ENCODE measurements at places on chromosomes 5 and 9.
A peak's percentile ranks its signal among the peaks of the same experiment; 100 is the strongest.

GRCh38 chr9:78112406-78112805 is 80.8 kb upstream of the GNAQ start:
- DNase-seq, result no peak

- no peak for DNase-seq
Observed at GRCh38 chr5:139385061-139386049, 2.3 kb upstream of the SLC23A1 start.

GRCh38 chr5:116090302-116090701 is 5.5 kb downstream of the COMMD10 start:
- no peak for DNase-seq

GRCh38 chr5:34501016-34501415 is 155.1 kb upstream of the RAI14 start:
- no peak for DNase-seq

DNA sequence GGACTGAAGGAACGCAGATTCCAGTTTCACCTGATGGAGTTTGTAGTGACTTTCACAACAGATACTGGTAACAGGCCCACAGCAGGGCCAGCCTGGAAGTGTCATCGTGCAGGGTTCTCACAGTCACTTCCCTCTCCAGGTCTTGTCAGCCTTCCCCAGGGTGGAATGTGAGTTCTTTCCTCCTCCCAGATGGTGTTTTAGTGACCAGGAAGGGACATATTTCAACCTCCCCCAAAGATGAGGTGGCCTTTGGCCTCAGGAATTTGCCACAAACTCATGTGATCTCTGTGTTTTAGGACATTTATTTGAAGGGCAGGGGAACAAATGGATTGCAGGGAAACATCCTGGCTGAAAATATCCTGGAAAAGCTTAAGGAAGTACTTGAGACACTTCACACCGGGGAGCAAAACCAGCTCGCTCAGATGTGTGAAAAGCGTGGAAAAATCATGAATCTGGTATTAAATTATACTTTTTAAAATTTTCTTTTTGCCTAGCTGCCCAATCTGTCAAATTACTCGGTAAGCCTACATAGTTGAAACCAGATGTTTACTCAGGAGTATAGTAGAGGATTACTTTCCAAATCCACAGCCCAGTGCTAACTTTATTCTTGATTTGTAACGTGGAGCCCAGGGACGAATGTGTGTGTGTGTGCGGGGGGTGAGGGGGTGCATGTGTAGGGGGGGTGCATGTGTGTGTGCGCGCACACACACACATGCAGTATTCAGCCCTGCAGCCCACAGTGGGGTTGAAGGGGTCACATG is 66.8 kb downstream of the PTPDC1 start:
- DNase-seq, result no peak

- peak; percentile 97 for DNase-seq
Observed at GRCh38 chr5:138465261-138466124, at the start of gene EGR1. EGR1 (plus strand) TSS chr5:138465479; CDS start chr5:138465762, 283 bp downstream.

All from Right ventricle myocardium superior (tissue), 1 donor.